PC-9 (cell line): ENCODE measurements at places on chromosomes 3 and 15. TPM values are rescaled to one million over a fixed set of nuclear protein-coding genes. Genes with fewer than 3 reads are reported as not detected.

DNA sequence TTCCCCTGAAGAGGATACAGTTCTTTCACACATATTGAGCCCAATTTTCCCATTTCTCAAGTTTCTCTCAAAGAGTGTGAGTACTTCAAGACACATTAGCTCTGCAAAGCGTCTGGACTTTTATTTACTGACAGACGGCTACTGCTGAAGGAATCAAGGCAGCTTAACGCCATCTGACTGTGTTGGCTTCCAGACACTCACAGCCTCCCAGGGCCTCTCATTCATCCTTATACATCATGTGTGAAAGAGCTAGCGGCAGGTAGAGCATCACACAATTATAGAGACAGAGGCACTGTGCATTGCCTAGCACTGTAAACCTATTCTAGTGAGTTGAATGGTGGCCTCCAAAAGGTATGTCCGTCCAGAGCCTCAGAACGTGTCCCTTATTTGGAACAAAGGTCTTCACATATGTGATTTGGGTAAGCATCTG is 284.1 kb upstream of the STT3B start:
- no peak overlapping the region for H3K4me3 ChIP-seq
- no peak for DNase-seq
- no peak overlapping the region for H3K27ac ChIP-seq
- peaks cover 15% of the 10 kb centered on the region for H3K4me1 ChIP-seq

- no peaks in the 10 kb centered on the region for H3K27me3 ChIP-seq
- H3K4me3 ChIP-seq: no peak overlapping the region
- H3K27ac ChIP-seq: no peak overlapping the region
Measured at GRCh38 chr3:33312361-33312760, 35.1 kb downstream of the FBXL2 start.

DNA sequence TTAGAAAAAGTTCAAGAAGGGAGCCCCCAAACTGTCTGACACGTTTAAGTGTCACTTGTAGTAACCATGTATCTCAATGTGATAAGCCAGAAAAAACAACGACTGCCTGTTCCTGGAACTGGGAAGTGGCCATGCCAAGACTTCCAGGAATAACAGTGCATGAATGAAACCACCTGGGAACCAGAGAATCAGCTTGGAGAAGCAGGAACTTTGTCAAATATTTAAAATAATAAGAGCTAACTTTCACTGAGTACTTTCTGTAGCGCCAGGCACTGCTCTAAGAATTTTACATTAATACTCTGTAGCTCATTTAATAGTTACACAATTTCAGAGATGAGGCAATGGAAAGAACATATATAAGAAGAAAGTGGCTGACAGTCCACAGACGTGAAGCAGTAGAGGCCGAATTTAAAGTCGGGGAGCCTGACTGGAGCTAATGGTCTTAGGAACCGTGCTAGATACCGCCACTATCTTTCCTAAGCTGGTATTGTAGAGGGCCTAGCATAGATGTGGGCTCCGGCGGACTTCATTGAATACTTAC is 876 bp downstream of the PLSCR1 start:
- peak overlapping the region; percentile 98 for H3K4me3 ChIP-seq
- H3K36me3 ChIP-seq: 0 out of 2 replicates have a peak, but pooled peaks cover 3% of the 10 kb centered on the region
- peaks cover 26% of the 10 kb centered on the region for H3K4me1 ChIP-seq
- no peaks in the 10 kb centered on the region for H3K27me3 ChIP-seq
- H3K27ac ChIP-seq: peak overlapping the region; percentile 95

DNA sequence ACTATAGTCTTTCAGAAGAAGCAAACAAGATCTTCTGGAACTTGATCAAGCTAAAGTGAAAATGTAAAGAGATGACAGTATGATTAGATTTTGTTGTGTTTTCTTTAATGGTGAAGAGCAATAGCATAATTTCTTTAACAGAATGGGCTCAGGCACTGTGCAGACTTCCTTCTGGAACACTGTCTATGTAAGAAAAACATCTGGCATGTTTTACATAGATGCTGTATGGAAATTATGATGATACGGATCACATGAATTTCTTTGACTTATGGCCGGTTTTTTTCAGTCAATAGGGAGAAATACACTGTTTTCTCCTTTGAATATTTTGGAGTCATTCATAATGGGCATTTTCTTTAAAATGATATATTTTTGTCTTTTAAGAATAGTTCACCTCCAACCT is 42.6 kb downstream of the PHLDB2 start:
- no peaks in the 10 kb centered on the region for H3K27me3 ChIP-seq
- peaks cover 55% of the 10 kb centered on the region for H3K4me1 ChIP-seq
- DNase-seq: no peak
- no peak overlapping the region for H3K4me3 ChIP-seq
- peaks cover 65% of the 10 kb centered on the region for H3K36me3 ChIP-seq
- H3K27ac ChIP-seq: peak overlapping the region; percentile 96

- peak within 1 kb of the TSS; percentile 98 for H3K27ac ChIP-seq
- peak; percentile 86 for DNase-seq
- H3K4me3 ChIP-seq: peak within 1 kb of the TSS; percentile 100
- H3K4me1 ChIP-seq: peaks cover 69% of the 10 kb centered on the region
- H3K36me3 ChIP-seq: peaks cover 41% of the 10 kb centered on the region
- no peaks in the 10 kb centered on the region for H3K27me3 ChIP-seq
Measured at GRCh38 chr3:134374105-134374790, at the start of gene AMOTL2. Gene AMOTL2, minus strand, starts transcription at chr3:134374447. Its CDS starts 3,014 bp downstream, at chr3:134371433.

- H3K4me1 ChIP-seq: no peaks in the 10 kb centered on the region
- DNase-seq: no peak
- H3K27me3 ChIP-seq: no peaks in the 10 kb centered on the region
- H3K27ac ChIP-seq: no peak overlapping the region
Measured at GRCh38 chr3:125573216-125573615, 22.1 kb downstream of the OSBPL11 start.

DNA sequence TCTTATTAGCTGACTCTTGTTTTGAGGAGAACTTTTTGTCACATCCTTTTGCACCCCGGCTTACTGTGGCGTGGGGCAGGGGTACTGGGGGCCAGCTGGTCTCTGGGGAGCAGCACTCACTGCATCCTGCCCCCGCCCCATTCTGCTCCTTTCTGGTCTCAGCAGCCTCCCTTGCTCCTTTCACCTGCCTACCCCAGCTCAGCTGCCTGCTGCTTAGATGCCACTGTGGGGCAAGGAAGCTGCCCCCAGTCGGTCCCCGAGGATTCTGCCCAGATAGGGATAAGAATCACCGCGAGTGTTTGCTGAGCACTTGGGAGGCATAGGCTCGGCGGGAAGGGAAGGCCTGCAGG is 32.0 kb downstream of the APBA2 start:
- H3K27me3 ChIP-seq: peaks cover 14% of the 10 kb centered on the region; the same call in 1 of the 2 replicates
- no peak for DNase-seq
- no peak overlapping the region for H3K4me3 ChIP-seq

- H3K4me1 ChIP-seq: no peaks in the 10 kb centered on the region
- no peak for DNase-seq
- no peaks in the 10 kb centered on the region for H3K27me3 ChIP-seq
- no peaks in the 10 kb centered on the region for H3K36me3 ChIP-seq
- H3K4me3 ChIP-seq: no peak overlapping the region
Measured at GRCh38 chr15:66894363-66894762, 171.0 kb upstream of the SMAD3 start.

DNA sequence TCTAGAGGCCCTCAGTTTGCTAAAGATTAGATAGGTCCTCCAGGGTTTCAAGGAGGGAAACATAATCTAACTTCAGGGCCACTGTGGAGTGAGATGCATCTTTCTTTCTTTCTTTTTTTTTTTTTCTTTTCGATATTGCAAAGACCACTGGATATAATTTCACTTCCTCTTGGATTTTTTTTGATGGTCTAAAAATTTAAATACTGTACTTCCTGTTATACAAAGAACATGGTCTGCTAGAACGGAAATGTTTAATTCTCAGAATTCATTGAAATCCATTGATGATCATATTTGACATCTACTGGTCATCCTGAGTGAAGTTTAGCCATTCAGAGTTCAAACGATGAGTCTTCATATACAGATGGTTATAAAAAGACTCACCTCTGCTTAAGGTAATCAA is 808.8 kb upstream of the LMCD1 start:
- H3K27me3 ChIP-seq: no peaks in the 10 kb centered on the region

DNA sequence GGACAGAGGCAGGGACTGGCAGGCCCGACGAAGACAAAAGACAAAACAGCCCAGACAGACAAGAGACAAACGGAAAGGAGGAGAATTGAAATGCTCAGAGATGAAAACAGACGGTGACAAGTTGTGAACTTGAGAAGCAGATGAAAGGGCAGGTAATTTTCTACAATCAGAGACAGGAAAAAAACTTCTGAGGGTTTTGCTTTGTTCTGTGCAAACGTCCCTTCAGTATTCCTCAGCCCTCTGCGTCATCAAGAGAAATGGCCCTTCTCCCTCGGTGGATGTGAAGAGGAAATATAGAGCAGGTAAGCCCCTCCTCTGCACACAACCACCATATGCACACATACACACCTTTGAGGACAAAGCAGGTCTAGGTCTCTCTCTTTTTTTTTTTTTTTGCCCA is 206.6 kb downstream of the UACA start:
- no peak for DNase-seq
- H3K4me1 ChIP-seq: no peaks in the 10 kb centered on the region
- H3K27me3 ChIP-seq: no peaks in the 10 kb centered on the region
- no peaks in the 10 kb centered on the region for H3K36me3 ChIP-seq
- no peak overlapping the region for H3K4me3 ChIP-seq
- no peak overlapping the region for H3K27ac ChIP-seq

DNA sequence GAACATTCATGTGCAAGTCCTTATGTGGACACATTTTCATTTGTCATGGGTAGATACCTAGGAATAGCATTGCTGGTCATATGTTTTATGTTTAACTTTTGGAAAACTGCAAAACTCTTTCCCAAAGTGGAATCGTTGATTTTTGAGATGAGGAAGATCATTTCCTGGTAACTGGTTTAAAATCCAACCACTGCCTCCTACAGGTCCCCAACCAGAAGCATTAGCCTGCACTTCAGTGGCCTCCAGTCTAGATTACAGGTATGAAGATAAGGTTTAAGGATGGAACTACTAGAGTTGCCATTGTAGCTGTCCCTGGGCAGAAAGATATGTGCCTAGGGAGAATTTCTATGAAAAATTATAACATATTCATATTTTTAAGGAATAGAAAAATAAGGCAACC is 48.7 kb upstream of the BHLHE40 start:
- no peak for DNase-seq
- no peaks in the 10 kb centered on the region for H3K36me3 ChIP-seq
- no peaks in the 10 kb centered on the region for H3K4me1 ChIP-seq
- H3K4me3 ChIP-seq: no peak overlapping the region

DNA sequence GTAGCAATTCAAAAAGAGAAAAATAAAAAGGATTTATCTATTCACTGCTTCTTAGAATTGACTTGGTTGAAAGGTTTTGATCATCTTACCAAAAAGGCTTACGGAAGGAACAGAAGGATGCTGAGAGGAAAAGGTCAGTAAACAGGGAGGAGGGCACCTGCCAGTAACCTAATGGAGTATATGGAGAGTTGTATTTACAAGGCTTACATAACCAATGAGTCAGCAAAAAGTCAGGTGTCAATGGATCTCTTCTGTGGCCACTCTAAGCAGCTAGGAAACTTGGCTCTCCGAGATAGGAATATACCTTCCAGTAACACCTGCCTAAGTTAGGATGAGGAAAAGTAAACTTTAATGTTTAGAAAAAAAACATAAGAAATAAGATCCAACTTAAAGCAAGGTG is 80.5 kb upstream of the PLXND1 start:
- H3K27ac ChIP-seq: peak overlapping the region; percentile 72
- H3K27me3 ChIP-seq: no peaks in the 10 kb centered on the region
- H3K4me1 ChIP-seq: peaks cover 49% of the 10 kb centered on the region
- DNase-seq: no peak
- H3K36me3 ChIP-seq: 0 out of 2 replicates have a peak, but pooled peaks cover 8% of the 10 kb centered on the region

TERB2 gene
- total RNA-seq: not detected in 2 replicates

ZBBX gene
- total RNA-seq: 0.38 and 0.85 TPM in 2 replicates

ILDR1 gene
- 4.2 and 5.1 TPM in 2 replicates for total RNA-seq

RGMA gene
- total RNA-seq: 3.3 and 3.6 TPM in 2 replicates

CNTN3 gene
- not detected in 2 replicates for total RNA-seq

CDCP1 gene
- total RNA-seq: 75.7 and 85.0 TPM in 2 replicates
